Stimulated activated CD8-positive, alpha-beta memory T cell treated with anti-CD3 and anti-CD28 coated beads, Interleukin-7, amount 100 ng/mL, for 24 hours (primary cell): ENCODE measurements at places on chromosomes 2 and 18.
A peak's percentile ranks its signal among the peaks of the same experiment; 100 is the strongest.

GRCh38 chr2:3604991-3605961, 10.4 kb downstream of the COLEC11 start:
- no peak for DNase-seq

DNA sequence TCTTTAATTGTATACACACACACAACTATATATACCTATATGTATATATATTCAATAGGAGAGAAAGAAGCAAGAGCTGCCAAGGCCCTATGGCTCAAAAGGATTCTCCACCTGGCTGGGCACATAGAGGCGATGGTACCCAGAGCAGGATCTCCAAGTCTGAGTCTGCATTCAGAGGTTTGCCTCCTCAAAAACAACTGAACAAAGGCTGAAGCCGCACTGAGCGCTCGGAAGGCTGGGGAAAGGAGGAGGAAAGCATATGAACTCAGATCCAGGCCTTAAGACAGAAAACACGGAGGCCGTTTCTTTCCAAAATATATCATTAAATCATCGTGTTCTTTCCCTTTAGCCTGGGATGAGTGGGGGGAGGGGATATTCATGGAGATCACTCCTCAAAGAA, 3.6 kb downstream of the HOXD12 start:
- no peak for DNase-seq

DNA sequence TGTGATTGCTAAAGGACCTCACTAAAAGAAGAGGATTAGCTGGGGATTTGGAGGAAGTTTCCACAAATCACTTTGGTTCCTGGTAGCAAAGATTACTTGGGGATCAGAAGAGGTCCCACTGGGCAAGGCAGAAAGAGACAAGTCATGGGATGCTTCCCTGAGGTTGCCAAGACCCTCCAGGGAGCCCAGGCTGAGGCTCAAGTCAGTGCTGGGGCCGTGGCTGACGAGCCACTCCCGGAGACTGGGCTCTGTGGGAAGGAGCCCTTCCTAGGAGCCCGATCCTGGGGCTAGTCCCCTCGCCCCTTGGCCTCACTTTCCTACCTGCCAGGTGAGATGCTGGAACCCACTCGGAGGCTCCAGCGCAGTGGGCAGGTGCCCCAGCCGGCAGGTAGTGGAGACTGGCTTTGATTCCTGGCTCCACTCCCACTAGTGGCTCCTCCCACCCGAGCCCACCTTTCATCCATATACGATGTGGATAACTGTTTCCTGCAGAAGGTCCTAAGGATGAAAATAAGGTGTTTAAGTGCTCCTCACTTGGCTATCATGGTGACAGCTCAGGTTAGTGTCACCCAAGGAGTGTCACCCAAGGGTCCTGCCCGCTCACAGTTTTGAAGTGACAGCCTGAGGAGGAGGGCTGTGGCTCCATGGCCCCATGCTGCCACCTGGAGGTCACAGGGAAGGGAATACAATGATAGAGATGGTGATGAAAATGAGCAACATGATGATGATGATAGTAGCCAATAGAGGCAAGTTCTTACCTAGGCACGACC, 100.5 kb downstream of the CAPN13 start:
- peak; percentile 54 for DNase-seq

GRCh38 chr18:7322817-7323485, 92.1 kb downstream of the LRRC30 start:
- no peak for DNase-seq

DNA sequence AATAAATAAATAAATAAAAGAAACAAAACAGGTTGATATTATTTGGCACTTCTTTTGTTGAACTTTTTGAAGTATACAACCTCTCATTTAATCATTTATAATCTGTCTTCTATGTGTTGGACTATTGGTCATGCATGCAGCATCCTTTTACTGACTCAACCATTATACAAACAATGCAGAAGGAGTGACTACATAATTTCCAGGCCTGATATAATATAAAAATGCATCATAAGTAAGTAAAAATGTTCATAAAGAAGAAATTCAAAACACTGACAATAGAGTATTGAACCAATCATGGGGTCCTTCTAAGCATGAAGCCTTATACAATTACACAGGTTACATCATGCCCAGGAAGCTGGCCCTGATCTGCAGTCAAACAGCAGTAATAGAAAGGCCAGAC, 141.5 kb upstream of the FN1 start:
- DNase-seq, result no peak

DNA sequence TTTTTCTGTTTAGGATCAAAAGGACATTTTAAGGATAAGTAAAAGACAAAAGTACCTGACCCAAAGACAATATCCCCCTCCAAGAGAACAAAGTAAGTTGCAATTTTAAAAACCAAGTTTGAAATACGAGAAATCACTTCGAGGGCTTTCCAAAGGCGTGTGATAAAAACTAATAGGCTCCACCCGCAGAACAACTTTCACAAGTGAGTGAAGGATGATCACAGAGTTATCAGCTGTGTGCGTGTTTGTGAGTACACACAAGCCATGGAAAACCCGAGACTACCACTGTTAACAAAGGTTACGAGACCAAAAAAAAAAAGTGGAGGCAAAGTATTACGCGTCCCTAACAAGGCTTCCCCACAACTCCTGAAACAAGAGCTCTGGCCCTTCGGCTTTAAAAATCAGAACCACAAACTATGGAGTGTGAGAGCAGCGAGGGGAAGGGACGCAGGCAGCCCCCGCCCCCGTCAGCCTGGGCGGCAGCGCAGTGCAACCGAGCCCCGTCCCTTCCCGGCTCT, 719 bp downstream of the SMAD2 start:
- DNase-seq, result no peak

DNA sequence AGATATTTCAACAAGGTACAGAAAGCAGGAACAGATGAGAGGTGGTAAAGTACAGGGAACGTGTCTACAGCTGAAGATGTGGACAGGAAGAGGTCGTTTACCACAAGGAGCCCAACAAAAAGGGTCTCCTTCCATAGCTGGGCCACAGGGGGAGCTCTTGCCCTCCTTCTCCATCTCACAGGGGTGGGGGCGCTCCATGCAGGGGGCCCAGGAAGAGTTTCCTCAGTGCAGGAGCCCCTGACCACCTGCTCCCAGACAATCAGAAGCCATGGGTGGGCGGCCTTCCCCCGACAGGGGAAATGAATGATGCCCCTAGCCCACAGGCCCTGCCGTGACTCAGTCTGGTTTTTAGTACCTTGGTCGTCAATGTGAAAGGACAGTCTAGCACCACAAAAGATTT, 163.6 kb upstream of the ZNF516 start:
- no peak for DNase-seq

GRCh38 chr2:65666156-65666725, 233.8 kb upstream of the SPRED2 start:
- DNase-seq, result no peak

DNA sequence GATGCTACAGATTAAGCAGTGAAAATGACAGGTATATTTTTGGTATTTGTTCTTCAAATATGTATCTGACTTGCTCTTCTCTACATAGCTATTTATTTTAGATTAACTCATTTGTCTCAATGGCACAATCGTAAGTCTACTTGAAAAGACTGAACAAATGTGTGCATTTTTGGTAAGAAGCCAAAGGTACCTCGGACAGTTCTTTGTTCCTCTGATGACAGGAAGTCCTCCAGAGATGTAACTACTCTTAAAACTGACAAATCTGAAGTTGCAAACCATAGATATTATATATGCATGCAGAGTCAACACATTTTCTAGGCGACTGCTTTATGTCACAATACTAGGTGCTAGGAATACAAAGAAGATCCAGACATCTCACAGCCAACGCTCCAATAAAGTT, 36.7 kb downstream of the NDUFAF7 start:
- no peak for DNase-seq

DNA sequence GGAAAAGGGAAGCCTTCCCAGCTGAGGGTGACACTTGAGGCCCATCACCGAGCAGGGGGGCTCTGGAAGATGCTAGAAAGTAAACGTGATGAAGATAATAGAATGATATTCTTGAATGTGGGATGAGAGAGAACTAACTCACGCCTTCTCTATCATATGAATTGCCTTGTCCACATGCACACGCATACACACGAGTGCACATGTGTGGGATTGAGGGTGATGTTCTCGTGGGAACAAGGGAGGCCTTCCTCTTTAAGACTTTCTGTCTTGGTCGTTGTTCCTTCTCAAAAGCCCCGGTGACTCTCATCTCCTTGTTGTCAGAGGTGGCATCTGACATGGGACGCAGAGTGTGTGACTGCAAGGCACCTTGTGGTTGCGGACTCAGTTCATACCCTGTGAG, 436.9 kb downstream of the ZNF516 start:
- no peak for DNase-seq

DNA sequence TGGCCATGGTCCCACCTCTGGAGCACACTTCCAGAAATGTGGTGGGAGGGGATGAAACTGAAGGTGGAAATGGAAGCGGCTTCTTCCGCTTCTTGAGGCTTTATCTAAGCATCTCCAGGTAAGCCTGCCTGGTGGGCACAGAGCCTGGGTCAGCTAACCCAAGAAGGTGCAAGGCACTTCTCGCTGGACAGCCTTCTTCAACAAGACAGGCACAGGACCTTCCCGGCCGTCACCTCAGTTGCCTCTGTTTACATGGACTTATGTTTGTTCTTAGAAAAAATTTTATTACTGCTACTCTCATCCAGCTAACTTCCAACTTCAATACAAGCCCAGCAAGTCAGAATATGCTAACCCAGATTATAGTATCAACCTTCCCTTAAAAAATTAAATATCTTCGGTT, 51.9 kb downstream of the SRD5A2 start:
- no peak for DNase-seq

GRCh38 chr2:165214093-165214492, 10.2 kb upstream of the SCN3A start:
- DNase-seq, result no peak

GRCh38 chr18:5973099-5973498, 77.8 kb upstream of the TMEM200C start:
- DNase-seq, result no peak

GRCh38 chr2:70670626-70671025, 97.4 kb downstream of the ADD2 start:
- DNase-seq, result no peak

GRCh38 chr2:212299333-212299732, 239.3 kb downstream of the ERBB4 start:
- no peak for DNase-seq

DNA sequence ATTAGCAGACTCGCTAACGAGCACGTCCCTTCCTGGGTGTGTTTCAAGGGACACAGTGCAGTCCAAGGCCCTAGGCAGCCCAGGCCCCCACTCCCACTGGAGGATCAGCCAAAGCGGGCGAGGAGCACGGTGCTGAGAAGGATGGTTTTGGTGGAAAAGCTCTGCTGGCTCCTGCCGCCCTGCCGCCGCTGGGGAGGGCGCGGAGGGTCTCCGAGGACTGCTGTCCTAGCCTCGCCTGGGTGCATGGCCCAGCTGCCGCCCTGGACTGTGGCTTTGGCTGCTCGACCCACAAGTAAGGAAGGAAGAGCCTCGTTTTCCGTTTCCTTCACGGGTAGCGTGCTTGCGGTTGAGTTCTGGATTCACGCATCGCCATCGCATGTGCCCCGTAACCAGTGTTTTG, 79.9 kb downstream of the MTCL1 start:
- no peak for DNase-seq

DNA sequence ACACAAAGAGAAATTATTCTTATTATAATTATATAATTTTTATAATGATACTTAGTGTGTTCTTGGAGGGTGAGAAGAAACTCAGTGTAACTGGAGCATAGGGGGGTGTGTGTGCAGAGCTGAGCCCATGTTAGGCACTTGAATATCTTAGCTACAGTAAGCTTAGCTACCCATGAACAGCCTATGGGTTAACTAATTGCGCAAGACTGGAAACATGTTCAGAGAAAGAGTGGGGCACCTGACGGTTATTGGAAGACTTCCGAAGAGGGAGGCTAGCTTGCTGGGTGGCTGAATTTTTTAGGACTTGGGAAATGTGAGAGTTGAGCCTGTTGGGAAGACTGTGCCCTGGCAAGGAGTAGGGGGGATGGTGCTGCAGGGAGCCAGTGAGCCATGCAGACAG, 229.2 kb downstream of the SLC4A3 start:
- DNase-seq, result no peak

DNA sequence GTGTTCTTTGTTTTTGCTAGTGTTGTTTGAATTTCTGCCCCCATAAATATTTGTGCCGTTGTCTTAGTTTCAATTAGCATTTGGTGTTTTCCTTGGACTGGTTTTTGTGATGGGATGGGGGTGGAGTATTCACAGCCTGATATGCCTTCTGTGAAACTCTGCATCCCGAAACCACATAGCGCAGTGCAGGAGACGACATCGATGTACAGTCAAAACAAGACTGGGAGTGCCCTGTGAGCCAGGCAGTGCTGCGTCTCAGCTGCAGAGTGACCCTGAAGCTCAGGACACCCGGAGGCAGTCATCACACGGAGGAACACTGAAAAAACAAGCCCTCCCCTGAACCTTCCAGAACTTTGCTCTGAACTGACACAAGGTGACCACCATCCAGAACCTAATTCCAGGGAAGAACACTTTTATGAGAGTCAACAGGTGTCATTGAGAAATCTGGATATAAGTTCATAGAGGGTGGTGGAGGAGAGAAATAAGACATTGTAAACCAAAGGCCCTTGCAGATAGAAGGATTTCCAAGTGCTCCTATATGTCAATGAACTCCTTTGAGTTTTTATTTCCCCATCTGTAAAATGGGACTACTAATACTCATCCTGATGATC, 61.2 kb upstream of the CABLES1 start:
- DNase-seq, result no peak

DNA sequence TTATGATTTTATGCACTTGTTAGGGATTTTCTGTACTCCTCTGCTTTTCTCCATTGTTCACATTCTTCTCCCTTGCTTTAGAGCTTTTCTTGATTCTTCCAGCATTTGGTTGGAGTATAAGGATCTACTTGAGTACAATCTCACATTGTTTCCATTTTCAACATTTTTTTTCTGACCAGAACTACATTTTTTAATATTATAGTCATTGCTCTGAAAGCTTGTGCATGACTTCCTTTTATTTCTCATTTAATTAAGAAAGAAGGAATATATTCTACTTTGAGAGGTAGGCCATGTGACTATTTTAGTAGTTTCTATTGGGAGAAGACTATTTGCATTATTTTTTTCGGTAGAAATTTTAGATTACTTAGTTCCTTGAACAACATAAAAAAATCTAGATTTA, 200.4 kb downstream of the TMEM247 start:
- DNase-seq, result no peak

DNA sequence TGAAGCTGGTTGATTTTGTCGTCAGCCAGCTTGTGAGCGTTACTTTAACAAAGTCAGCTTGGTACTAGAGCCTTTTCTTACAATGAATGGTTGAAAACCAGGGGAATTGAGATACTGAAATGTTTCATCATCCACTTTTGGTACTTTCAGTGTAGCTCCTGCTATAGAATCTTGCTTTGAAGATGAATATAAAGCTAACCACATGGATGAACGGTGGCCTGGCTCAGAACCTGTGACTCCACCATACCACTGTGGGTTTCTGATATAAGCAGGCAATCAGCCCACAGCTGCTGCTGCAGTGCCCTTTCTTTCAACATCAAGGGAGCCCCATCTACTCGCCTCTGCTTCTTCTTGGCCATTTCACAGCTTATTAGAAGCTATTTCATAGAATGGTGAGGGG, 53.2 kb upstream of the GPR45 start:
- no peak for DNase-seq

DNA sequence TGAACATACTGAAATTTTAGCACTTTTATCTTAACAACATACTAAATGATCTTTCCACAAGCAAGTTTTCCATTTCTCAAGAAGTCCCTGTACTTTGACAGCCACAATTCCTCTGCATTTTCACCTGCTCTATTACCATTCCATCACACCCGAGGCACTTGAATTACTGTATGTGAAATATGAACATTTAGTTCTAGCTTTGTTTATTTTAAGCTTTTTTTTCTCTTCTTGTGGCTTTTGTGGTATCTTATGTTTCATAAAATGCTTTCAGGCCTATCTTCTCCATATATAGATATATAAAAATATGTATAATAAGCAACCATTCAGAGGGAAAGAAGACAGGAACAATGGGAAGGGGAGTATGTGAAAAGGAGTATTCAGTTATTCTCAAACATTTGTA, 693.9 kb downstream of the SATB2 start:
- no peak for DNase-seq
